ENCODE measurements at places on chromosomes 6 and 20. TPM values are rescaled to one million over a fixed set of nuclear protein-coding genes. Genes with fewer than 3 reads are reported as not detected.

The APOBEC2 gene
- not detected for total RNA-seq

The LST1 gene
- total RNA-seq = 0.17 TPM

The CDKN1A gene
- total RNA-seq = 284 TPM

The TAGAP gene
- not detected for total RNA-seq

The FOXF2 gene
- 14.7 TPM for total RNA-seq

The CALHM4 gene
- total RNA-seq = not detected
